ENCODE measurements at places on chromosomes 1 and 21. TPM values are rescaled to one million over a fixed set of nuclear protein-coding genes. Genes with fewer than 3 reads are reported as not detected.

DNA sequence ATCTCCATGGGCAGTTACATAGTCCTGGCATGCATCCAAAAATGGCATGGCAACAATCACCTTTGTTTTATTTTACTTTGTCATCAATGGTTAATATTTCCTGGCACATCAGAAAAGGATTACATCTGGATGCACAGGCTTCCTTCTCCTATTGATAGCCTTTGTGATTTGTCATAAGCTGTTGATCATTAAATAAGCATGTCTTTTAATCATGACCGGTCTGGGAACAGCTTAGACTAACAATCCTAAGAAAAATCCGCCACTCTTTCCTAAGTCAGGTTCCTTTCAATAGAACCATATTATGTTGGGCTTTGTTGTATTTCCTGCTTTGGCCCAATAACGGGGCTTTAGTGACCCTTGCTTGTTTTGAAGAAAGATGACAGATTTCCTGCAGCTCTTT is 330.6 kb downstream of the DUSP10 start:
- DNase-seq, result peak; percentile 48

DNA sequence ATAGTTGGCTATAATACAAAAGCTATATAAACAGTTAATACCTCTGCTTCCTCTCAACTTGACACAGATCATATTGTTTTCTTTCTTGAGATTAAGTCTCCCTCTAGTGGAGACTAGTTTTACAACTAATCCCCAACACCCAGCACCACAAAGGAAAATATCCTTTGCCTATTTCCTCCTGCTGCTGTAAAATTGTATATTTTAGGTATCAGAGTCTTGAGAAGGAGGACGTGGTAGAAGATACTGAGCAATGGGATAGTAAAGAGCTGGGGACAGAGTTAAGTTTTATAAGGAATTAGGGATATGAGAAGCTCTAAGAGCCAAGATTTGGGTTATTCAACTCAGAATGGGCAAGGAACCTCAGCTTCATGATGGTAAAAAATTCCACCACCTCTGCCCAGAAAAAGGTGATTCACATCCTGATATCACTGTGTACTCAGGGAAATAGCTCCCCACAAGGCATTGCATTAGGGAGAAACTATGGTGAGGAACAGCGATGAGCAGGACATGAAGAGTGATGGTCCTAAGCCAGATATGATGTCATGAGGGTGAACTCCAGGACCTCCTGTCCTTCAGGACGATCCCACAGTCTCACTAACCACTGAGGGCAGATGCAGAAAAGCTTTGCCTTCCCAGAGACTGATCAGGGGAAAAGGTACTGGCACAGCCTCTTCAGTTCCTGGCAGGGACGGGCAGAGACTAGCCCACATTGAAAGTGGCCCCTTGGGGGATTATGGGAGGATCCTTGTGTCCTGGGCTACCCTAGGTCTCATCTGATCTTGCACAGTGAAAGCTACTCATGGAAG is 14.7 kb upstream of the CFAP126 start:
- peak; percentile 83 for DNase-seq

DNA sequence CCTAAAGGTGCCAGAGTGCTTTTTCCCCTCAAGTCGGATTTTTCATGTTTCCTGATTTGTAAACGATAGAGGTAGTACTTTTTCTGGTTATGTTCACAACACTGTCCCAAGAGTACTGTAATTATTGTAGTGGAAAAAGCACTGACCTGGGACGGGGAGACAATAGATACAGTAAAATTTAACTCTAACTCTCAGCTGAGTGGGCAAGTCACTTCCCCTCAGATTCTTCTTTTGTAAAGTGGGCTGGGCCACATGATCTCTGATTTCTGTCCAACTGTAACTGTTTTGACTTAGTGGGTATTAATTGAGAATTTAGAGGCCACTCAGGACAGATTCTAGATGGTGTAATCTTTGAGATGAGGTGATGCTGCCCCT is 19.1 kb downstream of the MARCKSL1 start:
- no peak for DNase-seq

DNA sequence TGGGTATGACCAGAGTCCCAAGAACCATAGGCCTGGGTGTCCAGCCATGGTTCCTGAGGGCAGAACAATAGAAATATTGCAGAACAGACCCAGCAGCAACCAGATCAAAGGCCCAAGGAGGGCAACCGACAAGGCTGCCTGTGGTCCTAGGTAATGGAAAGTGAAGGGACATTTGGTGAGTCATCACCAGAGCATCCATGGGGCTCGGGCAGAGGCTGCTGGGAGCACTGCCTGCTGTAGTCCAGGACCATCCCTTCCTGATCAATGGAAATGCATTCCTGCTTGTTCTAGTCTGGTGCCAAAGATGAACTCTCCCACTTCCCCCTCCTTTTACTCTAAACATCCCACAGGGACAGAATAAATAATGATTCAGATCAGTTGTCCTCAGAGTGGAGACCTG is 172.8 kb upstream of the CACNA1E start:
- DNase-seq, result no peak

DNA sequence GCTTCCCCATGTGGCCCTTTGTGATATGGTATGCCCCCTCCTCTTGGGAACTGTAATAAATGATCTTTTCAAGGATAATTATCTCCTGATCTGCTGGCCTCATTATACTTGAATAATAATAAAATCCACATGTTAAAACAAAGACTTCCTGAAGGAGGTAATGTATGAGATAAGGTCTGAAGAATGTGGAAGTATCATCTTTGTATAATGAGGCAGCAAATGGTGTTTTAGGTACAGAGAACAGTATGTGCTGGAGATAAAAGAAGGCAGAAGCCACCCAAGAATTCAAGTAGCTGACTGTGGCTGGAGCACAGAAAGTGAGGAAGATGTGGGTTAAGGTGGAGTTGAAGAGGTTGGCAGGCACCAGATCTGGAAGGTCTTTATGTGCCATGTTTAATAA is 12.8 kb upstream of the COG2 start:
- DNase-seq, result no peak

DNA sequence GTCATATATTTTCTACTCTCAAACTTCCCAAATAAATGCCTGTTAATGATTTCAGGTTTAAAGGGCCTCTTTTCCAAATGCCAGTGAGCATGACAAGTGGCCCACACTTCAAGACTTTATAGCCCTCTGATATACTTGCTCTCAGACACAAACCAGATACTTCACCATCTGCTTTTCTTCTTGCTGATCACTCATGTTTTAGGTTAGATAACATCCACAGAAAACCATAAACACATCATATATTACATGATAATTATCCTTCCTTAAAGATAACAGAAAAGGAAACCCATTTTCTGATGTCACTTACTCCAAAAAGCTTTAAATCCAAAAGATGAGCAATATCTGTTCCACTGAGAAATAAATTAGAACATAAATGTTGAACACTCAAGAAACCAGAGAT is 723.5 kb downstream of the LTN1 start:
- no peak for DNase-seq

GRCh38 chr21:36184545-36184944 is 27.9 kb downstream of the DOP1B start:
- DNase-seq, result no peak

DNA sequence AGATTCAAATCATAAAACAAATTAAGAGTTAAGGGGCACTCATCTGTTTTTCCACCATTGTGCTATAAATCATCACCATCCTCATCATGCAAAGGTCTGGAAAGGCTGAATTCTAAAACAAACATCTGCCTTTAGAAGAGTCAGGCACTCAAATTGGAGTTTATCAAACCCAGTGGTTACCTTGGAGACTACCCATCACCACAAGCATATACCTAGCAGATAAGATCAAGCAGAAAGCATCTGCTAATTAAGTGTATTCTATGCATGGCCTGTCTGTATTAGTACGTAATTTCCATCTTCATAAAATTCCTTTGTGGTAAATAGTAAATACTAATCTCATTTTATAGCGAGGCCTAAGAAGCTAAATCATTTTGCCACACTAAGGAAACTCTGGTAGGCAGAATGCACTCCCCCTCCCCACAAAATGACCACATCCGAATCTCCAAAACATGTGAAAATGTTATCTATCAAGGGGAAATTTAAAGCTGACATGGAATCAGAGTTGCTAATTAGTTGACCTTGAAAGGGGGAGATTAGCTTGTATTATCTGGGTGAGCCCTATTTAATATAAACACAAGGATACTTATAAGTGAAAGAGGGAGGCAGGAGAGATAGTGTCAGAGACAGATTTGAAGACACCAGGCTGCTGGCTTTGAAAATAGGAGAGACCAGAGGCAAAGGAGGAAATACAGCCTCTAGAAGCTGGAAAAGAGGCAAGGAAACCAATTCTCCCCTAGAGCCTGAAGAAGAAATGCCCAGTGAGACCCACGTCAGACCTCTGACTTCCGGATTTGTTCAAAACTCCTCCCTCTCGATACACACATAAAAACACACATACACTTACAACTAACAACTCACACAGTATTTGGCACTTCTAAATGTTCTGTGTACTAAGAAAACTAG is 23.2 kb downstream of the ARID4B start:
- peak; percentile 58 for DNase-seq

- peak; percentile 77 for DNase-seq
Measured at GRCh38 chr1:16367258-16367967, 371 bp downstream of the SZRD1 start.

DNA sequence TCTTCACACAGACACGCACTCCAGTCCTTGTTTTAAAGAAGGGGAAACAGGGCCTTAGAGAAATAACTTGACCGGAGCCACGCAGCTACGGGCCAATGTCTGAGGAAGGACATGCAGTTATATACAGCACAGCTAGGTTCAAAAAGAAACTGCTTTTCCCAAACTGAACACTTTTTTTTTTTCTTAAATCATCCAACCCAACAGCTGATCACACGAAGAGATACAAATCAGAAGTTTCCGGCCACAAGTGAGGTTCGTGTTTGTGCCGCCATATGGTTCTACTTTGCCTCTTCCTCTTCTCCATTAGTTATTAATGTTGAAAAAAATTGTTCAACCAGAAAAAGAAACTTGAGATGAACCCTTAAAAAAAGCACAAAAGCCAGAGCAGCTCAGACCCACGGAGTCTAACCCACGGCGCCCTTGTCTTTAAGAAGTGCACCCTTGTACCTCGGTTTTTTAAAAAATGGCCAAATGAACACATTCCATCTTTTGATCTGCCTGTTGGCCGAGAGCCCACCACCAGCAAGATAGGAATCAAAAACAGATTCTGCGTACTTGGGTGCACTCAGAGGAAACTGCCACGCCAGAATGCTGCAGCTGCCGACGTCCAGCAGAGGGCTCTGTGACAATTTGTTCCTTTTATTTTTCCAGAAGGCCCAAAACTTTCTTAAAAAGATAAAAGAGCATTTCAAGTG is 78.9 kb downstream of the SLC66A1 start:
- DNase-seq, result peak; percentile 76

DNA sequence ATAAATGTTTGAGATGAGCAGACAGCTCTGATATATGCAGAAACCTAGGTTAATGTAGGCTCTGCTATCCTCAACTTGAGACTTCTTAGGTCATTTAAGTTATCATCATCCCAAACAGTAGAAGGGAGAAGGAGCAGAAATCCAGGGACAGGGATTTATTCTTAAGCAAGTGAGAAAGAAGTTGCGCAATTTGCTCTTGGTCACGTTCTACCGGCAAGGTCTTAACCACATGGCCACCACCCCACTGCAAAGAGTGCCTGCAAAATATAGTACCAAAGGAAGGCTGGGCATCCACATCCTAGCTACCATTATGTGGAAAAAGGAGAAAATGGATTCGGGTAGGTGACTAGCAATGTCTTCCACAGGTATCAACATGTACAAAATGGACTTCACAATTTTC is 25.2 kb downstream of the CRNN start:
- DNase-seq, result no peak

- DNase-seq, result no peak
Measured at GRCh38 chr1:98102345-98103030, 181.7 kb upstream of the DPYD start.

GRCh38 chr21:44360159-44360558 is 6.7 kb downstream of the TRPM2 start:
- no peak for DNase-seq

DNA sequence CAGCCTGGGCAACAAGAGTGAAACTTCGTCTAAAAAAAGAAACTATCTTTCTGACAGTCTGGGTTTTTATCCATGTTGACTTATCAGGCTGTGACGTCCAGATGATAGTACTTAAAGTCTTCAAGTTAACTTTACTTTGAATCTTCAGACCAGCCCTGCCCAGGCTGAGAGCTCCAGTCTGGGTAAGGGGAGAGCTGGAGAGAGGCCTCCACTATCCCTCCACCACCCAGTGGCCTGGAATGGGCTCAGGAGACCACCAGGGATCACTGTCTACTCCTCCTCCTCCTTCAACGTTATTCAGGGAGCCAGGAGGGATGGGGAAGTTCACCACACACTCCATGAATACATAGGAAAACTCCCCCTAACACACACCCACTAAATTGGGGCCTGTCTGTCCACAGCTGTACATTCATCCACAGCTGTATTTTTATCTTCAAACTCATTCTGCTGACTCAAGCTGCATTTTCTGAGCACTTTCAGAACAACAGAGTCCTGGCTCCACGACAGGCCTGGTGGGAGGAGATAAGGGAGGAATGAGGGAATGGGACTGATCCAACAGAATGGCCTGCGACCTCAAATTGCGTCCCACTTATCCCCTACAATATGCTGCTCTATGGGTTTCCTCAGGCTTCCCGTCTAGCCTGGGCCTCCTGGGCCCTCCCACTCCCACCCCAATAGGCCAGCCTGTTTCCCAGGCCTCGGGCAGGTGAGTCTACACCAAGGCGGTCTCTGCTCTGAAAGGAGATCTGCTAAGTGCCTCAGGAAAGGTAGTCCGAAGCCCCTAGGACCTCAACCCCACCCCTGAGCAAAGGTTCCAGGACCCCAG is 1.8 kb downstream of the SLC45A3 start:
- DNase-seq, result peak; percentile 35

DNA sequence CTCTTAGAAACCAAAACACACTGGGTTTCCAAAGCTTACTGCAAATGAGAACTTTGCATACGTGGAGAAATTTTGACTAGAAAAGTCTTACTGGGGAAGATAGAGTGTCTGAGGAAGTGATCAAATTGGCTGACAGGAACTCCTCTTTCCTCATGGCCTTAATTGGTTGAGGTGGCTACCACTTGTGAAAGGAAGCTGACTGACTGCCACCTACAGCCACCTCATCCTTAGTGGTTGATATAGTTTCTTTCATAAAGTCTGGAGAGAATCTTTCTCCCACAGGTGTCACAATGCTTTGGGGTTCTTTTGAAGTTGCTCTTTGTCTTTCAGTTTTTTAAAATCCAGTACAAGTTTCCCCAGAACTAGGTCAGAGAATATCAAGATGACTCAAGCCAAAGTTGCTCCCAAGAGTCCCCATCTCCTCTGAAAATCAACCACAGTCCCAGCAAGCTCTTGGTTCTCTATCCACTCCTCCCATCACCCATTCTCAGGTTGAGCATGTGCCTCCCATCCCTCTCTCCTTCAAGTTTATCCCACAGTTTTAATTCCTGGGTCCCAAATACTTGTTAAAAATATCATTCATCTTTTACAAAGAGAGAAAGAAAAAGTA is 43.3 kb downstream of the GPR88 start:
- DNase-seq, result peak; percentile 2

UMODL1 gene
- not detected for total RNA-seq

KRTAP11-1 gene
- total RNA-seq, result not detected

ADAMTS5 gene
- total RNA-seq, result under 0.01 TPM

AADACL4 gene
- total RNA-seq, result not detected

LCE1B gene
- total RNA-seq, result not detected

OR2L8 gene
- total RNA-seq, result not detected

TTLL10 gene
- not detected for total RNA-seq

GJA5 gene
- total RNA-seq, result 0.87 TPM

CTTNBP2NL gene
- 16.9 TPM for total RNA-seq

CTBS gene
- 4.6 TPM for total RNA-seq

NHLH1 gene
- total RNA-seq, result not detected

CD1E gene
- not detected for total RNA-seq

PPFIA4 gene
- total RNA-seq, result under 0.01 TPM
